ENCODE measurements at places on chromosomes 5 and 9.

DNA sequence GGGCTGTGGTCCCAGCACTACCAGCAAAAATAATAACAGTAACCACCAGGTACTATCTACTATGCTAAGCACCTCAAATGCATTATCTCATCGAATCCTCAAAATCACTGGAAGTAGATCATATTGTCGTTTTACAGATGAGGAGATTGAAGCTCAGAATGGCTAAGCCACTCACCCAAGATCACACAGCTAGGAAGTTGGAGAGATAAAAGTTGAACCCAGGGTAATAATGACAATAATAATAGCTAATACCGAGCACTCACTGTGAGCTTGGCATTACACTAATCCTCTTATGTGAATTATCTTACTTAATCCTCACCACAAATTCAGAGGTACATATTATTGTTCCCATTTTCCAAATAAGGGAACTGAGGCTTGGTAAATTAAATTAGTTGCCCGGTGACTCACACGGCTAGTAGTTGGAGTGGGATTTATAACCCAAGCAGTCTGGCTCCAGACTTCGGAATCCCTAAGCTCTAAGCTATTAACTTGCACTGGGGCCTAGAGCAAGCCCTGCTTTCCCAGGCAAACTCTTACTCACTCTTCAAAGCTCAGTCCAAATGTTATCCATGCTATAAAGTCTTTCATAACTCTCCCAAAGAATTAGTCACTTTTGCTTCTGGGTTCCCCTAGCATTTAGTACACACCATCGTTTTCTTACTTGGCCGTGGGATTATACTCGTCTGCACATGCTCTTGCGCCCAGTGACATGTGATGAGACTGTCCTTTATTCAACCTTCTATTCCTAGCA is 3.8 kb downstream of the ARSI start:
- DNase-seq, result no peak

DNA sequence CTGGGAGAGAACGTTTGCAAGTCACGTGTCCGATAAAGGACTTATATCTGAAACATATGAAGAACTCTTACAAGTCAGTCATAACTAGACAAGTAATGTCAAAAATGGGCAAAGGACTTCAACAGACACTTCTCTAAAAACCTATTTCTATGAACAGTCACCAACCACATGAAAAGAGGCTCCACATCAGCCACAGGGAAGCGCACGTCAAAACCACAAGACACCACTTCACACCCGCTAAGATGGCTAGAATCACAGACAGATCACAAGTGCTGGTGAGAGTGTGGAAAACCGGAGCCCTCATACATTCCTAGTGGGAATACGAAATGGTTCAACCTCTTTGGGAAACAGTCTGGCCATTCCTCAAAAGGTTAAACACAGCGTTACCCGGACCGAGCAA is 11.5 kb upstream of the CARD9 start:
- no peak for DNase-seq

DNA sequence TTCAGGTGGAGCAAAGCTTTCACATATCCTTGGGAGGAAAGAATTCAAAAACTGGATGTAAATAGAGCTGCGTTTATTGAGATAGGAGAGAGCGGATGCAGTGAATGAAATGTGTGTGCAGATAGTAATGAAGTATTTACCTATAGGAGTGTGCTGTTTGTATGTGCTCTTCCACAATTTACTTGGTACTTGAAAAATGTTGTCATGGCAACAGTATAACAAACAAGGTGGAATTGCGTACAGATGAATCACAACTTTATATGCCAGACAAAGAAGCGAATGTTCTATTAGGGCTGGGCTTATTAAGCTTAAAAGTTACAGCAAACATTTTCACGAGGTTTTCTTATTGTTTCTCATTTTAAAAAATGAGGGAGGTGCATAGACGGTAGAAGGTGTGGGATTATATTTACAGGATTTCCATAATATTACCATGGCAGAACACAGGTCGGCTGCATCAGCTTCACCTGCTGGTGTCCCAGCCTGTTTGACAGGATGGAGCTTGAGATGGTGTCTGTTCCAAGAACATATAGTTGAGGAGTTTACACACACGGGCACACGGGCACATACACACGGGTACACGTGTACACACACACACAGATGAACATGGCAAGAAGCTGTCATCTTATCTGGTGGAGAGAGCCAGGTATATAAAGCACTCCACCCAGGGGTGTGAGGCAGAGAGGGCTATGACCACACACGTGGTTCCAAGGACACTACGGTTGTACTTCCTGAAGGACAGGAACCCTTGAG is 155.7 kb downstream of the RMI1 start:
- no peak for DNase-seq

DNA sequence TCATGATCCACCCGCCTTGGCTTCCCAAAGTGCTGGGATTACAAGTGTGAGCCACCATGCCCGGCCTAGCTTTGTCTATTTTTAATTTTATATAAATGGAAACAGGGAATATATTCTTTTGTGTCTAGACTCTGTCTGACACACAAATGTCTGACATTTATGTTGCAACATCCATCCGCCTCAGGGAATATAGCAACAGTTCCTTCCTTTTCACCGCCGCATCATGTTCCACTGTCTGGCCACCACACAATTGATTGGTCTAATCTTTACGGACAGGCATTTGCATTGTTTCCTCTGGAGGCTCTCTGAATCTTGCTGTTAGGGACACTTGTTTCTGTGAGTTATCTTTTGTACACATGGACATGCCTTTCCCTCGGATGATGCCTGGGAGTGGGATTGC is 20.1 kb upstream of the TBC1D9B start:
- DNase-seq, result no peak

DNA sequence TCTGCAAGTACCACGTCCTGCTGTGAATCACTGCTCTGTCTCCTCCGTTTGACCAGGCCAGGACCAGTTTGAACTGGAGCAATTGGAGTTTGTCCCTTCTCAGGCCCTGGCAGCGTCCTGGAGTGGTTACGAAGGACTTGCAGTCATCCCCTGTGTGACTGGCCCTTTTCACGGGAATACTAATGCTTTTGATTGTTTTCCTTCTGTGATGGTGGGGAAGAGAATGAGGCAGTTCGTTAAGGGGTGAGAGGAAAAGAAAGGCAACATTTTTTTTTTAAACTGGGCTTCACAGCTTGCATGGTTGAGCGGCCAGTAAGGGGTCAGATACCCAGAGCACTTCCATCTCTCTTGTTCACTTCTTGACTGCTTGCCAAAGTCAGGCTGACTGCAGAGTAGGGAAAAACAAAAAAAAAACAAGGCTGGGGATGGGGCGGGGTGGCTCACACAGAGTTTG is 153.5 kb upstream of the STK32A start:
- no peak for DNase-seq

DNA sequence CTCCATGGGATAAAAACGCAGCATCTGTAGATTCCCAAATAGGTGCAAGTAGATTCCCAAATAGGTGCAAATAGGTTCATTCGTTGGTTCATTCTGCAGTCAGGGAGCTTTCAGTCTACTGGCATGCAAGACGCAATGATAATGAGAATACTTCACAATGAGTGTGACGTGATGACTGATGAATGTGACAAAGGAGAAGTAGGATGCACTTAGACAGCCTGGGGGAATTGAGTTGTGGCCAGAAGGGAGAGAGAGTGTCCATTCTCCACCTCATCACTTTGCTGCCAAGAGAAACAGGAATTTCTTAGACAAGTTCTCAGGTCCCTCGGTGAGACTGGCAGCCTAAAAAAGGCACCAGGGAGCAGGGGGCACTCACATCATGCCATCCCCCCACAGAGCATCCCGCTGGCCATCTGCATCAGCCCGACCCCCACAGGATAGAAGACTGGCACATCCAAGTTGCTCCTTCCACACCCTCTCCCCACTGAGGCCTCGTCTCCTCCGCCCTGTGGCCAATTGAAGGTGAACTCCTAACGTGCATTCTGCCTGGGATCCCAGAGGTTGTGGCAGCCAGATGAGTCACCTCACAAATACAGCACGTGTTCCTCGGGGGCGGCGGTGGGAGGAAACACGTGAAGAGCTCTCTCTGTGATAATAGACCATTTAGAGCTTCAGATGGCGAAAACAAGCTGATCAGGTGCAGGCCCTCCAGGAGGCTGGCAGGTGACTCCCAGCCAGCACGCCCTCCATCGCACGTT is 19.9 kb upstream of the KCNIP1 start:
- DNase-seq, result no peak

GRCh38 chr5:130529511-130530485 is 625.5 kb downstream of the CHSY3 start:
- no peak for DNase-seq

Measured in neural crest cell (in vitro differentiated cells).